Activated CD4-positive, alpha-beta T cell treated with anti-CD3 and anti-CD28 coated beads, Interleukin-10, Interleukin-2, amounts not matched to agents 100 ng/mL and 50 ng/mL, durations not matched to agents 16 hours and 8 hours (primary cell): ENCODE measurements at places on chromosomes 13 and 19.

GRCh38 chr13:26653310-26653709, 95.8 kb downstream of the WASF3 start:
- DNase-seq = no peak

DNA sequence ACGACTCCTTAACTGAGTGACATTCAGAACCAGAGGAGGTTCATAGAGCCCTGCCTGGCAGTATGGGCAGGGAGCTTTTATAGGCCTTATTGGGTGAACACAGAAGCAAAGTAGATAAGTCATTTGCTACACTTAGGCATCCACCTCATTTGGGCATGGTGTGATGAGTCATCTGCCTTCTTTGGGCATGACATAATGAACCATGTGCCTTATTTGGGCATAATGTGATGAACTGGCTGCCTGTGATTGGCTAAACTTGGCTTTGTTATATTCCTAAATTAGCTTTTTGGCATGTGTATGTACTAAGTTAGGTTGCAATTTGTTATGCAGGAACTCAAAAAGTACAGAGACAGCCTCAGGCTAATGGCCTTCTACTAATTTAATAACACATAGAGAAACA, 2210.2 kb upstream of the PCDH20 start:
- no peak for DNase-seq

DNA sequence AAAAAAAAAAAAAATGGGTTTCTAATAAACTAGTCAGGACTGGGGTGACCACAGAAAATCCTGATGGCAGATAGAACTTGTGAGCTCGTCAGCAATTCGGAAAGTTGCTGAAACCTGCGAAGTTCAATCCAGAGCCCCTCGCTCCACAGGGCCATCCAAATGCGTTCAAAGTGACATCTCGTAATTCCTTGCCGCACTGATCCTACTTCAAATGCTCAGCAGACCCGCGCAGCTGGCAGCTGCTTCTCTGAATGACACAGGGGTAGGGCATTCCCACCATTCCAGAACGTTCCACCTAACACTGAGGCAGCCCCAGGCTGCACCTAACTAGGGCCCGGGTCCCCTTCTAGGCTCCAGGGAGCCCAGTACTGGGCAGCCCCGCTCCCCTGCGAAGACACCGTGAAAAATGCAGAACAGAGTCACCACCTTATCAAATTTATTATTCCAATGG, 4.8 kb upstream of the DAPK3 start:
- DNase-seq = no peak

DNA sequence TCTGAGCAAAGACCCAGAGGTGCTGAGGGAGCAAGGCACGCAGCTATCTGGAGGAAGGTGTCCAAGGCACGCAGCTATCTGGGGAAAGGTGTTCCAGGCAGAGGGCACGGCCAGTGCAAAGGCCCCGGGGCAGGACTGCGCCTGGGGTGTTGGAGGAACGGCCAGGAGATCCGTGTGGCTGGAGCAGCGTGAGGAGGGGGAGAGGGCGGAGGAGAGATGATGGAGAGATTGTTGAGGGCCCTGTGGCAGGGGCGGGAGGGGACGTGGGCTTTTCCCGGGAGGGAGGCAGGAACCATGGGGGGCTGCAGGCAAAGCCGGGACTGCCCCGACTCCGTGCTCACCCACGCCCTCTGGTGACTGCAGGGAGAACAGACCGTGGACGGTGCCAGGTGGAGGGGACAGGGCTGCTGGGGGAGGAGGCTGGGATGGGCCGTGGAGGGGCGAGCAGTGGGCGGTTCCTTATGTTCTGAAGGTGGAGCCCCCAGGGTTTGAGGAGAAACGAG, 13.3 kb upstream of the MISP start:
- peak; percentile 60 for DNase-seq

- peak; percentile 73 for DNase-seq
These were observed 9.5 kb downstream of the ADAMTSL5 start for GRCh38 chr19:1503089-1503924.

DNA sequence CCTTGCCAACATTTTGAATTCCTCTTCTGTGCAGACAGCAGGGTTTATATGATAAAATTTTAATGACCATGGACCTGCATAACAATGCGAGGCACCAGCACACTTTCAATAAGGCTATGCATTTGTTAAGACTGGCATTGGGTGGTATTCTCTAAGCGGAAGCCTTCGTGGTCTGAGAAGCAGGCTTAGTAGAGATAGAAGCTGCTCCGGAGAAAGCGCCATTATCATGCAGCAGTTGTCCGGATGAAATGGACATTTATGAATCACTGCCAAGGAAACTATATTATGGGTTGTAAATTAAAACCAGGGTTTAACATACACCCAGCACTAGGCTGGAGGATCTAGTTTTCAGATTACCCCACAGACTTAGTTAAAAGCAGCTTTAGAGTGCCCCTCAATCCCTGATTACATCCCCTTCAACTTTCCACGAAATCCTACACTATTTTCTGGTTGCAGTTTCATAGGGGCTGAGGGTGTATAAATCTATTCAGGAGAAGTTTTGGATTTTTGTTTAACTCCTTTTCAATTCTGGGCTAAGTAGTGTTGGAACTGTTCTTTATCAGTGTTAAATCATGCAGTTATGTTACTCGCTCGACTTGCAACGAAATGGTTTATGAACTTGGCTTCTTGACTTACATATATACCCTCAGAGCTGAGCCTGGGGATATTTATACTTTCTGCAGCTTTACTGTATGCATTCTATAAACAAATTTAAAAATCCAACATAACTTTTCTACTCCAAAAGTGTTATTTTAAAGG, 193.3 kb downstream of the PCDH9 start:
- DNase-seq = no peak

- DNase-seq = no peak
These were observed 42.6 kb downstream of the EPS15L1 start for GRCh38 chr19:16429066-16429758.

GRCh38 chr19:56110515-56111448, 10.3 kb downstream of the ZNF787 start:
- DNase-seq = no peak

DNA sequence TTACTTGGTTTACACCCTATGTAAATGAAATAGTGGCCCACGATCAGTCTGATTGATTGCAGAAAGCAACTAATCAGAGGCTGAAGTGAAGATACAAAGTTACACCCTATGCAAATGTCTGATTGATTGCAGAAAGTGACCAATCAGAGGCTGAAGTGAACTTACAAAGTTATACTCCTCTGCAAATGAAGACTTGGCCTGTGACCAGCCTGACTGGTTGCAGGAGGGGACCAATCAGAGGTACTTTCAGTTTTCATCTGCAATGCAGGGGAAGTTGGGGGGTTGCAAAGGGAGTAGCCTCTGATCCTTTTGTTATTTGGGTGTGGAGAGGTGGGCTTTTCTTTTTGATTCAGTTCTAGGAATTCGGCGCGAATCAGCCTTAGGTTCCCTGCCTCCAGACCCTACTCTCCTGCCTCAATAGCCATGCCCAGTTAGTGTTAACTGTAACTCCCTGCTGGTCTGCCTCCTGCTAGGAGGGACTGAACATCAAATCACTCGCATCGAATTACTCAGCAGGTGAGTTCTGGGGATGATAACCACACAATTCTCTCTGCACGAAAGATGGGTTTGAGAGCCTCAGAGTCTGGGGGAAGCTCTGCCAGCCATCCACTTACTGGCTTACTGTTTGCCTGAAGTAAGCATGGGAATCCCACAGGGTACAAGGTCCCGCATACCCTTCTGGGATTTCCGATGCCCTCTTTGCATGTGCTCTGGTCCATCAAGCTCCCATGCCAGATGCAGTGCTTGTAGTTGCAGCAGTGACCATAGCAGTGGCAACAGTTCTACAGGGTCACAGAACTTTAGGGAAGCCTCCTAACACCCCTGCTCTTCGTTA, 7.5 kb downstream of the ARL11 start:
- peak; percentile 36 for DNase-seq

- DNase-seq = no peak
These were observed 1.1 kb downstream of the APC2 start for GRCh38 chr19:1450735-1451731.

DNA sequence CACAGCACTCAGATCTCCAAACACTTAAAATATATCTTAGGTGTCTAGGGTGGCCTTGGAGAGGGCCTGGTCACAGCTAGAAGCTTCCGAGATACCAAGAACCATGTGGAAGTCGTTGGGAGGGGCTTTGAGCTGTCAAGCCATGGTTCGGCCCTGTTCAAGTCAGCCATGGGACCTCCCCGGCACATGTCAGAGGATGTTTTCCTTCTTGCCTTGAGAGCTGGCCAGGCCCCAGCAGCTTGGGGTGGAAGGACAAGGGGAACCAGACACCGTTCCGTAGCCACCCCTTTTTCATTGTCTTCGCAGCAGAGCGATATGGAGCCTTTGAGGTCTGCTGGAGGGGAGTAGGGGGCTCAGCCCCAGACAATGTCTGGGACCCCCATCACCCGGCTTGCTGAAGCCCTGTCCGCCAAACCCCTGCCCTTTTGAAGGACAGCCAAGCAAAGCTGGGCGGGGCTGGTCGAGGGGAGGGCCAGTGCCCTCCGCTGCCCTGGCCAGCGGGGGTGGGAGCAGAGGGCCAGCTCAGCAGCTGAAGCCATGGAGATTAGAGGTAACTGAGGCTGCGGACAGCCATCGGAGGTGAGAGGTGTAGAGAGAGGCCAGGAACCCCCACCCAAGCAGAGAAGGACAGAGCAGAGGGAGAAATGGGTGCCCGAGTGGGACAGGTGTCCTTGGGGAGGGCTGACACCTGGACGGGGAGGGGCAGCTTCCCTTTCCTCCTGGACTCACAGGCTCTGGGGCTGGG, 435 bp downstream of the KLK11 start:
- no peak for DNase-seq

DNA sequence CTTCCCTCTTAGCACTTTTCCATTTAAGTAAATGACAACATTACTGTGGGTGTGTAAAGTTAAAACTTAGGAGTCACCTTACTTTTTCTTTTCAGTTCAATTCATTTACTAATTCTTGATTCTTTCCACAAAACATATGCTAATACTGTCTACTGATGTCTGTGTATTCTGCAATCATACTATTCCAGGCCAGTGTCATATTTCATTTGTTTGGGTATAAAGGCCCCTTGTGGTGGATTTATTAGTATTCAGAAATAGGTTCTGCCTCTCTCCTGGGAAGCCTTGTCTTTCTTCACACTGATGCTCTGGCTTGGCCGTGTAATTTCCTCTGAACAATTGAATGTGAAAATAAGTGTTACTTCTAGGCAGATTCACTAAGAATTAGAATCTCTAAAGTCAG, 621.9 kb upstream of the SPRY2 start:
- DNase-seq = no peak

- DNase-seq = no peak
These were observed 160.7 kb downstream of the RFC3 start for GRCh38 chr13:33978653-33979052.

GRCh38 chr19:48630296-48631063, 6.7 kb downstream of the DBP start:
- no peak for DNase-seq

DNA sequence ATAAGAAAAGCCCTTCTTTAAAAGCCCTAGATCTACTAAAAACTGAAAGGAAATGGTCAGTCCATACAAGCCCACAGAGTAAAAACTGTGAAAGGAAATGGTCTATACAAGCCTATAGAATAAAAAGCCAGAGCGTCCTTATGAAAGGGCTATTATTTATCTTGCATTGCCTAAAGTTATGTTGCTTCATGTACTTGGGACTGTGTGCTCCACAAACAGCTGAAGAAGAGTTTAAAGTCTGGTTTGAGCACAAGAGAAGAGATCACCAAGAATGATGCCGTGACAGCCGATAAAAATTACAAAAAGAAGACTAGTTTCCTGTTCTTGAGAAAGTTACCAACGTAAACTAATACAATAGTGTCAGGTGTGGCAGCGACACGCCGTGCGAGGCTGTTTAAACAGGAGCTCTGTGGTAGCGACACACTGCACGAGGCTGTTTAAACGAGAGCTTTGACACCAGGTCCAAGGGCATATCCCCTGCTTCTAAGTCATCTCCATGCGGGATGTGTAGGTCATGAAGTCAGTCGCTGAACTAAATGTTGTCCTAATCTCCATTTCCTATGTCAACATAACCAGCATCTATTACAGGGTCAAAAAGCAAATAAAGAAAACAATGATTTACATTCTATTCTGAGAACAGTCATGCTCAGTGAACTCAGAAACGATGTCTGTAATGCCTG, 24.9 kb downstream of the PCID2 start:
- DNase-seq = no peak

DNA sequence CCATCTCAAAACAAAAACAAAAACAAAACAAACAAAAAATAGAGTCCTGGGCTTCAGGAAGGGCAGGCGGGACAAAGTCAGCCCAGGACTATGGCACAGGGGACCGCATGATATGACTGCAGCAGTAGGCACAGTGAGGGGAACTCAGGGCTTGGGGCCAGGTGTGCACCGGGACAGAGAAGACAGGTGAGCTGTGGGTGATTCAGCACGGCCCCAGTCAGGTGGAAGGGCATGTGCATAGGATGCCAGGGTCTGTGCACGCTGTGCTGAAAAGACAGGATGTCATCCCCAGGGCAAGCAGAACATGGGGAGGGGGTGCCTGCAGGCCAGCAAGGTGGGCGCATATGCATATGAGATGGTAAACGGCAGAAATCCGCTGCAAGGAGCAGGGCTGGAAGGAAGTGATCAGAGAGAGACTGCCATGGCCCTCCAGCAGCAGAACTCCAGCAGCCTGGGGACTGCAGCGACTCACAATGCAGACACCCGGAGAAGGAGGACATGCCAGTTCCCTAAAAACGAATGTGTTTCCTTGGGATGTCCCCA, 15.0 kb downstream of the EPS15L1 start:
- no peak for DNase-seq

- no peak for DNase-seq
These were observed 94.6 kb upstream of the RFC3 start for GRCh38 chr13:33723365-33723764.

GRCh38 chr19:58497634-58498170, 14.1 kb downstream of the SLC27A5 start:
- no peak for DNase-seq
